ENCODE measurements at places on chromosomes 4 and X.

- DNase-seq: no peak
Observed at GRCh38 chr4:126526335-126526734, 1106.4 kb upstream of the INTU start.

- DNase-seq: no peak
Observed at GRCh38 chr4:2290974-2291704, 29.2 kb upstream of the MXD4 start.

DNA sequence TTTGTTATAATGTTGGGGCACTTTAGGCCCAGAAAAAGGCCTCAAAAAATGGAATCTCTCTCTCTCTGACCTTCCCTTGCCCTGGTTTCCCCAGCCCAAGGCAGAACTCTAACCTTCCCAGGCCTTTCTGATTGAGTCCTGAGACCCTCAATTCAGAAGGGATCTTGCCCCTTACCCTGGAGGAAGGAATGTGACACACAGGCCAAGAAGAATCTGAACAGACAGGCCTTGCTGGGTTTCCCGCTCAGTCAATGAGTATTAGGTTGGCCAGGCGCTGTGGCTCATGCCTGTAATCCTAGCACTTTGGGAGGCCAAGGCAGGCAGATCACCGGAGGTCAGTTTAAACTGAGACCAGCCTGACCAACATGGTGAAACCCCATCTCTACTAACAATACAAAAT lies 27.6 kb downstream of the ELOVL6 start:
- no peak for DNase-seq

- DNase-seq: no peak
Observed at GRCh38 chr4:26803211-26803861, 57.3 kb upstream of the STIM2 start.

DNA sequence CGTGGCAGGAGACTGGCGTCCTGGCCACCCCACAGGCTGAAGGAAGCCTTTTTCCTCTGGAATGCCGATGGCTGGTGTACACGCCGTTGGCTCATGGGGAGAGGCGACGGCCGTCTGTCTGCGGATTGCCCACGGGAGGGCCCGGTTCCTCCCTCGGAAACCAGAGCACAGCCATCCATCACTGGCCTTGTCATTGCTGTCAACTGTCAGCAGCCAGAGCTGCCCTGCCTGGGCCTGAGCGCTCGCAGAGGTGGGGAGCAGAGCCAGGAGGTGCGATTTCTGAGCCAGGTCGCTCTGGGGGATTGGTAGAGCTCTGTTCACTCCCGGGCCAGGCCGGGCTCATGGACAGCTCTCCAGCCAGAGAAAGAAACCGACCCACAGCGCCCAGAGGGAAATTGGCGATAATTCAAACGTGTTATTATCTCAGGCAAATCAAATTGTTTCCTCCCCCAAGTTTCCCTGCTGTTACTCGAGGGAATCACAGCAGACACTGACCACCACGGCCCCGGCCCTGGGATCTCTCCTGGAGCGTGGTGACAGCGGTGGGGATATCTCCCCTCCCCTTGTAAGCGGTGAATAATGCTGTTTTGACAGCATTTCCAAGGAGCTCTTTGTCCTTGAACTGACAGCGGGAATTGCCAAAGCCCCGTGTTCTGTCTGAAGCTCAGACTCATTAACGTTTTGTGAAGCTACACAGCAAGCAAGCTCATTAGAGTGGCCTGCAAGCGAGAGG lies 220.9 kb upstream of the PSAPL1 start:
- no peak for DNase-seq

DNA sequence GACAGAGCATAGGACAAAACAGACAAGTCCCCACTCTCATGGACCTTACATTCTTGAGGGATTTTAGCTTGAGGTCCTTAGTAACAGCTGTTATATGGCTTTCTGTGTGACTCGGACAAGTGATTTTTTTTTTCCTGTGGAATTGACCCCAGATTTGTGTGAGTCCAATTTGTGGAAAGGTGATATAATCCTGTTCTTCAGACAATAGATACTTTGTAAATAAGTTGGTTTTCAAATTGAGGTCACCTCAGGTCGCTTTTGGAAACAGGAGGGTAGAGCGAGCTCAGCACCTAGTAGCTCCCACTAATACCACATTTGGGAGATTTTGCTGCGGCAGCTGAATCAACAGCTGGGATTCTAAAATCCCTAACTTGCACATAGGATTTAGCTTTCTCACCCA lies 1008.8 kb downstream of the ADGRL3 start:
- DNase-seq: no peak

- DNase-seq: peak; percentile 41
Observed at GRCh38 chrX:14039344-14039743, 9.7 kb upstream of the GEMIN8 start.

DNA sequence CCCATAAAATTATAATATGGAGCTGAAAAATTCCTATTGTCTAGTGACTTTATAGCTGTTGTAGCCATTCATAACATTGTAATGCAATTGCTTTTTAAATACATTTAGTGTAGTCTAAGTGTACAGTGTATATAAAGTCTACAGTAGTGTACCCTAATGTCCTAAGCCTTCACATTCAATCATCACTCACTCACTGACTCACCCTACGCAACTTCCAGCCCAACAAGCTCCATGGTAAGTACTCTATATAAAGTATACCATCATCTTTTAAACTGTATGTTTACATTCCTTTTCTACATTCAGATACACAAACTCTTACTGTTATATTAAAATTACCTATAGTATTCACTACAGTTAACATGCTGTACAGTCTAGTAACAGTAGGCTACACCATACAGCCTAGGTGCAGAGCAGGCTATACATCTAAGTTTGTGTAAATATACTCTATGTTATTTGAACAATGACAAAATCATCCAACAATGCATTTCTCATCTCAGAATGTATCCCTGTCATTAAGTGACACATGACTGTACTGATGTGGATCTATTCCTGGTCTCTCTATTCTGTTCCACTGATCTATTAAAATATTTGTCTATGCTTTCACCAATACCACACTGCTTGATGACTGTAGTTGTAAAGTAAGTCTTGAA lies 33.7 kb downstream of the CLOCK start:
- DNase-seq: no peak

DNA sequence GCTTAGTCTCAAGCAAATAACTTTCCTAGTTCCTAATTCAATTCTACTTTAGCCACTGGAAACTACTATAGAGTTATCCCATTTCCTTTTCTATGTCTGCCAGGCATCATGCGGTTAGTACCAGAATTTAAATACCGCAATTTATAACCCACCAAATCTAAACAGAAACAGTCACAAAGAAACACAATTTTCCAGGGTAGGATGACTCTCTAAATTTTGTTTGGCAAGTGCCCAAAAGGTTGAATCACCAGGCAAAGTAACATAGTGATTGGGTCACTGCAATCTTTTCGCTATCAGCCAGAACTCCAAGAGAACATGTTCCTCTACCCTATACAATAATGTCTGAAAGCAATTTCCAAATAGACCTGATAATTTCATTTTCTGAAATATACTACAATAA lies 240.2 kb upstream of the GRIA3 start:
- DNase-seq: no peak

GRCh38 chr4:143344041-143344440 lies 7.4 kb downstream of the GAB1 start:
- DNase-seq: no peak

- no peak for DNase-seq
Observed at GRCh38 chr4:156242390-156242789, 288.7 kb upstream of the CTSO start.

DNA sequence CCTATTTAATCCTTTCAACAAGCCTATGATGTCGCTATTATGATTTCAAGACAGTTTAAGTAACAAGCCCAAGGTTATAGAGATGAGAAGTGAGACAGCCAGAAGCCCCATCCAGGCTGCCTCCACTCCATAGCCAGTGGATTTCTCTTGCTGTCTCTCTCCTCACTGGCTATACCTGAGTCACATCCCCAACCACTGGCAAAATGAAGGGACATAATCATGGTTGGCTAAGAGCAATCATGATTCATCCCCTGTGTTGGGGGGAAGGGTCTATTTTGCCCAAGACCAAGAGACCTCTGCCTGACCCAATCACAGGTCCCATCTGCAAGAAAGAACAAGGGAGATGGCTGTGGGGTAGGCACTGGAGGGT lies 334.9 kb upstream of the GATB start:
- DNase-seq: no peak

DNA sequence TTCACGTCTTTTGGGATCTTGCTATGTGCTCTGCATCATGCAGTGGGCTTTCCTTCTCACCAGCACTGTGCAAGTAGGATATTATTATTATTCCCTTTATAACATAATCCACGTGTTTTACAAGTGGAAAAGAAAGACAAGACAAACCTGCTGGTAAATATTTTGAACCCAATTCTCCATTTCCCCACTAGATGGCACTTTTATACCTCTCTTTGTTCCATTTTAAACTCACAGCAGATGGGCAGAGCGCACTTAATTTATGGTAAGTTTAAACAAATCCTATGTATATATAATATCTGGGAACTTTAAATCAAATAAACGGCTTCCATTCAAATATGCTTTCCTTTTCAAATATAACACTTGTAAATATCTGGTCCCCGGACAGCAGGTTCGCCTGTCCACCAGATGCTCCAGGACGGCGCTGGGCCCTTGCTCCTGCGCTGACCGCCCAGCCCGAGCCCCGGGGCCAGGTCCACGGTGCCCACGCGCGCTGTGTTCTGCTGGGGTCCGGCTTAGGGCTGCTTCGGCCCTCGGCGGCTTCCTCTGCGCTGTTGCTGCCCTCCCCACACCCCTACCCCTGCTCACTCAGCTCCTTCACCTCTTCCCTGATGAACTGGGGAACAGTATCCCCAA lies 31.1 kb downstream of the F11 start:
- DNase-seq: peak; percentile 34

DNA sequence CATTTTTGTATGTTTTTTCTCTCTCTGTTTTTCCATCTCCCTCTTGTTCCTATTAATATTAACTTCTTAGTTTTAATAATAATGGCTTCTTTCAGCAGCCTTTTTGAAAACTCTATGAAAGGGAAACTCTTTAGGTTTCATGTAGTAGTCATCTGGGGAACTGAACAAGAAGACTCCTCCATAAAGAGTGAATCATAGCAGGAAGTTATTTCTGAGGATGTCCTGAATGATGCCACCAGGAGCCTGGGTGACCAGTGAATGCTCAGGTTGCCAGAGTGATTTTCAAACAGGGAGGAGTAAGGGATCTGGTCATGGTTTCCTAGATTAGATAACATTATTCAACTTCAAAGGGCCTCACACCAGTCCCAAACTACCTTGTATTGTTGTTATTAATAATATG lies 212.8 kb upstream of the PDE5A start:
- DNase-seq: no peak

DNA sequence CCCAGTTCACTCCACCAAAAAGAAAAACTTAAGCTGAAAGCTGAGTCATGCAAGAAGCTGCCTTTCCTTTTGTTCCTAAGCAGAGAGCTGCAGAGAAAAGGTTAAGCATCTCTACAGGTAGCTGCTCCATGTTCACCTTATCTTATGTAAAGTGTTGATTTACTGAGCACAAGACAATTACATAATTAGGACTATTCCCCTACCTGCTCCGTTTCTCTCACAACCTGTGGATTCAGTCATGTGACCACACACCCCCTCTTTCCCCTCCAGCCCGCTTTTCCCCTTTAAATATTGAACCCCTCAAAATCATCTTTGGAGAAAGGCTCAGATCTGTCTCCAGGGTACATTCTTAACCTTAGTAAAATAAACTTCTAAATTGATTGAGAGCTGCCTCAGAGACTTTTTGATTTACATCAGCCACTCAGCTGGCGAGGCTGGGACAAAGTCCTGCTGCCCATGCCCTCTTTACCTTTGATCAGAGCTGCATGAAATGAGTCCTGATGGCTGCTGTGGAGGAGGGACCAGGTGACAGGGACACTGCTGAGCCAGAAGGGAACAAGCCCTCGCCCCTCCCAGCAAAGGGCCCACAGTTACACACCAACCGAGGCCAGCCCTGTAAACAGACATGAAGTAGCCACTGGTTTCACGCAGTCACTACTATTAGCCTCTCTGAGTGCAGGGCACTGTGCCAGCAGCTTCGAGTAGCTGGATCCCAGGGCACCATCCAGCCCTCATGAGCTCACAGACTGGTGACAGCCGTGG lies 53.9 kb upstream of the C4orf50 start:
- DNase-seq: peak; percentile 54

DNA sequence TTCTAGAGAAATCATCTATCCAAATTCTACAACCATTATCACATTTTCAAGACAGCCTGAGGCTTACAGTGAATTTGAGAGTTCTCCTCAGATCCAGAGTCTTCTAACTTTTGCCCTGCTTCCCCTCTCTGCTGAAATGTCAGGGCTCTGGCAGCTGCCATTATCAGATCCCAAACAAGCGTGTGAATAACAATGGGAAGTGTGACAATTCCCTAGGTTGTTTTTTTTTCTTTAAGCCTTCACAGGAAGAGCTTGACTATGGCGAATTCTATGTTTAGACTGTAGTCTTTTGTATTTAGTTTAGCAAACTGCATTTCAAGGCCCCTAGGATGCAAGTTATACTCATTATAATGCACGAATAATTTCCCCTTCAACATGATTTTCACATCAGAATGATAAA lies 61.3 kb upstream of the KDR start:
- DNase-seq: no peak

GRCh38 chr4:138567696-138568095 lies 325.5 kb upstream of the SLC7A11 start:
- DNase-seq: no peak

DNA sequence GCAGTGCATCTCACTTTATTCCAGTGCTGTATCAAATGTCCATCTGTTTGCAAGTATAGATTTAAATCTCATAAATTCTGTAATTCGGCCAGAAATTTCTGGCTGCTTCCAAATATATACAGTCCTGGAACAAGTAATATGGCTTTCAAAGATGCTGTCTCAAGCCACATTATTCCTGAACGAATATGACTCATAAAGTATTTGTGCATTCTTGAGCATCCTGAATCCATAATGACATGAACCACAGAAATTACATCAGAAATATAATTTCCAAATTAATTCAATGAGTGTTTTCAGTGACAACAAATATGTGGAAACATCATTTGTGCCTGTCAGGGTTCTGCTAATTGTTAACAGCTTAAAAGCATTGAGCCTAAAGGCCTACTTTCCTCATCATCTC lies 140.9 kb upstream of the HPGD start:
- no peak for DNase-seq

- DNase-seq: no peak
Observed at GRCh38 chrX:102832661-102833060, 104.4 kb upstream of the RAB40AL start.

GRCh38 chr4:7367864-7368277 lies 66.9 kb downstream of the PSAPL1 start:
- DNase-seq: no peak

DNA sequence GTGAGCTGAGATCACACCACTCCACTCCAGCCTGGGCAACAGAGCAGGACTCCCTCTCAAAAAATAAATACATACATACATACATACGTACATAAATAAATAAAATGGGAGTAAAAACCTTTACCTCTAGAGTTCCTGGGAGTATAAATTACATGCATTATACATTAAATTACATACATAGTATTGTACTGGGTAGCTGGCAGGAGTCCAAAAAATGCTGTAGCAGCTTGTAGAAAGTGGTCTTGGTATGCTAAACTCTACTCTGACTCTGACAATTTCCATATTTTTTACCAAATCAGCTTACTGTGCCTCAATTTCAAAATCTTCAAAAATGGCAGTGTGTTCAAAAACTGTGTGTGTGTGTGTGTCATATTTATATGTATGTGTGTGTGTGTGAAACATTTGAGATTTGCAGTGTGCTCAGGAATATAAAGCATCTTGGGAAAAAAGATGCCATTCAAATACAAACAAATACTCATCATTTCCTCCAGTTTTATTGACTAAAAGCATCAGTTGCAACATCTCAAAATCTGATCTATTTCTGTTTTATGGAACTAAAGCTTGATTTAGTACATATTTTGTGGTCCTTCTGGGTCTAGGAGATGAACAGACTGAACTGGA lies 171.7 kb downstream of the SHROOM3 start:
- no peak for DNase-seq

All from NCI-H2081 (cell line).